ENCODE measurements at places on chromosomes 7 and 10.

GRCh38 chr7:155576416-155576815, 30.1 kb upstream of the CNPY1 start:
- DNase-seq = no peak

DNA sequence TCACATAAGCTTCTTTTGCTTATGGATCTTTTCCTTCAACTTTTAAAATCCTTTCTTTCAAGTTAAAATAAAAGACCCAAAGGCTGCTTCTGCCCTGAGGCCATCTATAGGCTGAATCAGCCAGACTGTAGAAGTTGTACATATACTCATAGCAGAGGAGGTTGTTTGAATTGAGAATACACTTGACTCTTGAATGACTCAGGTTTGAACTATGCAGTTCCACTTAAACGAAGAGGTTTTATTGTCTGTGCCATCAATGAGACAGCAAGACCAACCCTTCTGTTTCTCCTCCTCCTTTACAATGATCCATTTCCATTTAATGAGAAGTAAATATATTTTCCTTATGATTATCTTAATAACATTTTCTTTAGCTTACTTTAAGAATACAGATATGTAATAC, 5.8 kb downstream of the ZNF365 start:
- DNase-seq = no peak

GRCh38 chr7:50855526-50855925, 72.8 kb upstream of the GRB10 start:
- no peak for DNase-seq

DNA sequence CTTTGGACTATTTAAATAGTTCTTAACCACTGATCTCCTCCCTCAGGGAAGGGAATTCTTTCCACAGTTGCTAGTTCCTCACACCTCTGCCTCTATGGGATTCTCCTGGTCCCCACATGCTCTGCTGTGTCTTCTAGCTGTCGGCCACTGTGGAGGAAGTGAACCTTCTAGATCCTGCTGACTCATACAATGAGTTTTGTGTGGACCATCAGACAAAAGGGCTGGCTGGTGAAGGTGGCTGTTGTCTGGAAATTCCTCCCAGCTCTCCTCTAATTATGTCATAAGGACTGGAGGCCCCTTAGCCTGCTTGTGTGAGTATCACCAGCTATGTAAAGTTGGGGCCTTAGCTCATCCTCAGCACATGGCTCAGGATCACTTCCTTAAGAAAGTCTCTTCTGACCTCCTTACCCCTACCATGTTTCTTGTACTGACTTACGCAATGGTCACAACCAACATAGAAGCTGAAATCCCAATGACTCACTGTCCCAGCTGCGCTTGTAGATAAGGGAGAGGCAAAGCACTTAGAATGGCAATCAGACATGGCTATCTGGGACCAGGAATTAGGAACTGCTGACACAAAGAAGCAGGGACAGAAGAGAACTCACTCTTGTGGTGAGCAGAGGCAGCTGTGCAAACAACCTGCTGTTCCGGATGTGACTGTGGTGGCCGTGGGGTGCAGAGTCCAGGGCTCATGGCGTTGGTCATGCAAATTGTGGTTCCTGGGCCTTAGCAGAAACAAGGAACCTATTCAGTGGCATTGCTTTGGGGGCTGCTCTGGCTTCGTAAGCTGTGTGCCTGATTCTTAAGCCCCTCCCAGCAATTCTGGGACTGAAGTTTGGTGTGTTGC, 2.5 kb upstream of the MACC1 start:
- DNase-seq = no peak

GRCh38 chr10:127303746-127304145, 107.4 kb upstream of the INSYN2A start:
- no peak for DNase-seq

GRCh38 chr7:80622541-80622940, 15.9 kb upstream of the CD36 start:
- DNase-seq = no peak

GRCh38 chr10:118330295-118331076, 11.6 kb downstream of the FAM204A start:
- no peak for DNase-seq

GRCh38 chr7:44967571-44968446, 11.0 kb downstream of the MYO1G start:
- peak; percentile 73 for DNase-seq

DNA sequence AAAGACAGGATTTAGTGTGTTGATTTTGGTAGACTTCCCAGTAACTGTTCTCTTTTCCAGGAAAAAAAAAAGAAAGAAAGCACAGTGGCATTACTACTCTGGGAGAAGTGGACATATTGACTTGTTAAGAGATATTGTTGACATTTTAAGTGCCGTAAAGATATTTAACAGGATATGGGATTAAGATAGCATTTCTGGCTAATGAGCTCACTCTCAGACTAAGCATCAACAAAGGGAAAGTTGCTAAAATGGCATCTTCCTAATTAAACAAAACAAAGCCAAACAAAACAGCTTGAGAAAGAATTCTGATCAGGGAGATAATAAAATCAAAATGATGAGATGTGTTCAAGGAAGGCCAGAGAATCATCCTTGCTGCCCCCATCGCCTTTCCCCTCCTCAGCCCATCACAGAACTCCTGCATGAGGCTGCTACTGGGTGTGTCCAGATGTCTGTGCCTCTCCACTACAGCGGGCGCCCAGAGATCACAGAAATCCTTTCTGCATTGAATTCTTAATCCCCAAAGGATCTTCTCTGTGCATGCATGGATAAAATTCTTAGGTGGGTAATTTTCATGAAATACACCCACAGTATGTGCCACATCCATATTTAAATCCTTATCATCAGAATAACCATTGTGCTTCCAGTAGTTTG, 270.5 kb downstream of the POU6F2 start:
- DNase-seq = no peak

DNA sequence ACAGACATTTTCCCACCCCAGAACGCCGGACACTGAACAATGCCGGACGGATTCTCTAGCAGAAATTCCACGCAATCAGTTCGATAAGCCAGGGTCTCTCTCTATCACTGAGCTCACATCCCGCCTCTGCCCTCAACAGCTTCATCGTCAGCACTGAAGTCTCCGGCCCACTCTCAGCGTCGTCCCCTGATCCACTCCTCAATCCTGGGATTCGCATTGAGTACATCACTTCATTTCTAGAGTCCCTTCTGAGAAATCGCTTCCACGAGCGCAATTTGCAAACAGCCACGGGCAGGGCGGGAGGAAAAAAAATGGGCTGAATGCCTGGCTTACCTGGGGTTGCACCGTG, 365 bp downstream of the YME1L1 start:
- DNase-seq = no peak

GRCh38 chr10:80718024-80718423, 180.3 kb downstream of the SH2D4B start:
- no peak for DNase-seq

- DNase-seq = no peak
These were observed 80.4 kb downstream of the MICALL2 start for GRCh38 chr7:1378610-1379601.

- peak; percentile 63 for DNase-seq
These were observed 194.3 kb downstream of the ZMYND11 start for GRCh38 chr10:329361-330099.

DNA sequence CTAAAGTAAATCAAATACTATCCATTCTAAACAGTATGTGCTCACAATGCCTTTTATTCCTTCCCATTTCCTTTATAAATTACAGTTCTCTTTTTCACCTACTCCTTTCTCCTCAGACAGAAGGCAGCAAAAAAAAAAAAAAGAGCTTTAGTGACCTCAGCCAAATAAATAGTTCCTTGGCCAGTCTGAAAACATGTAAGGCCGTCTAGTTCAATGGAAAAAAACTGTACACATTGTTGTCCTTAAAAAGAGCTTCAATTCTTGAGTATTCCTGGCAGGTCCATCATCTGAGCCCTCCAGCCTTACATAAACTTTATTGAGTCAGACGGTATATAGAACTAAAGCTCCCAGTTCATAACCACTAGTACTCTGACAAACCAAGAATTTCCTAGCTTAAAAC, 185.4 kb downstream of the CACNA2D1 start:
- no peak for DNase-seq

- no peak for DNase-seq
These were observed 588.6 kb downstream of the NRG3 start for GRCh38 chr10:82463614-82464013.

GRCh38 chr7:37408291-37409228, 40.1 kb downstream of the ELMO1 start:
- DNase-seq = no peak

GRCh38 chr7:83819911-83820310, 171.0 kb upstream of the SEMA3E start:
- no peak for DNase-seq

- DNase-seq = no peak
These were observed 381.1 kb downstream of the SDK1 start for GRCh38 chr7:3682028-3682710.

- no peak for DNase-seq
These were observed 196.1 kb downstream of the NXPH1 start for GRCh38 chr7:8629504-8629903.

GRCh38 chr10:34906067-34906965, 91.2 kb upstream of the PARD3 start:
- peak; percentile 74 for DNase-seq

- no peak for DNase-seq
These were observed 607.7 kb upstream of the FOXK1 start for GRCh38 chr7:4074407-4074806.

DNA sequence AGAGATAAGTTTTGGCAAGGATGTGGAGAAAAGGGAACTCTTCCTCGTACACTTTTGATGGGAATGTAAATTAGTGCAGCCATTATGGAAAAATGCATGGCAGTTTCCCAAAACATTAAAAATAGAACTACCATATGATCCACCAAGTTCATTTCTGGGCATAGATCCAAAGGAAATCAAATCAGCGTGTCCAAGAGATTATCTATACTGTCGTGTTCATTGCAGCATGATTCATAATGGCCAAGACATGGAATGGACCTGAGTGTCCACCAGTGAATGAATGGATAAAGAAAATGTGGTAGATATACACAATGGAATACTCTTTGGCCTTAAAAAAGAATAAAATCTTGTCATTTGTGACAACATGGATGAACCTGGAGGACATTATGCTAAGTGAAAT, 70.3 kb upstream of the RSU1 start:
- DNase-seq = no peak

GRCh38 chr7:141665208-141666035, 36.5 kb downstream of the DENND11 start:
- DNase-seq = no peak

DNA sequence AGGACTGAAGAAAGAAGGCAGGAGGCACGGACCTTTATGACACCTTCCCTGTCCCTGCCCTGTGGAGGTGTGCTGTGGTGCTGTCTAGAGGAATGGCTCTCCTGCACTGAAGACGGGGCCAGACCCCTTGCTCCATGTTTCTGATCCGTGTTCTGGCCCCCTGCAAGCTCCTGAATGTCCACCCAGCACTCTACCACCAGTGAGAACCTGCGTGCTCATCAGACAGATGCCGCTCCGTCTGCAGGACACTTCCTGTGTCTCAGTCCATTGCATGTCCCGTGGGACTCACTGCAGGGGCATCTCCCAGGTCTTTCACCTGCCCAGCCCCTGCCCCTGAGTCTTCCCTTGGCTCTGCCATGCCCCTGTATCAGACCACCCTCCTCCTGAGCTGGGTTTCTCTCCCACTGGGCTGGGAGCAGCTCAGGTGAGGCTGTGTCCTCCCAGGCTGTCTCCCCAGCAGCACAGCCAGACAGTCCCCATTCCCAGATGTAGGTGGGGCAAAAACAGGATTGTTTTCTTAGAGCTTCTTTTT, 278.3 kb upstream of the ZNF32 start:
- DNase-seq = no peak

DNA sequence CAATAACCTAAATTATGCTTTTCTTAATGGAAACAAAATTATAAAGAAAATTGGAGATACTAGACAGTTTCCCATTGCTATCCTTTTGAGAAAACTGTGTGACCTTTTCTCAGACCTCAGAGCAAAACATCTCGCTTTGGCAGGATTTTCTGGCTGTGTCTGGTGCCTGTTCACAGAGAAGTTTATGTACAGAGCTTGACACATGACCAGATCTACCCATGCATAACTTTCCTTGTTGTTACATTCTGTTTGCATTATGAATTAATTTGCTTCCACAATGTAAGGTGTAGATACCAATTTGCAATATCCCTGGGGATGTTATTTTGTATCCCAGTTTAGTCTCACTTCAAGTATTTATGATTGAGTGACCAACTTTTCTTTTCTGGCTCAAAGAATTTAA, 565.0 kb downstream of the XPNPEP1 start:
- no peak for DNase-seq

- DNase-seq = no peak
These were observed 13.9 kb downstream of the ZRANB1 start for GRCh38 chr10:124955868-124956267.

GRCh38 chr7:2698581-2699288, 10.7 kb downstream of the AMZ1 start:
- DNase-seq = no peak

DNA sequence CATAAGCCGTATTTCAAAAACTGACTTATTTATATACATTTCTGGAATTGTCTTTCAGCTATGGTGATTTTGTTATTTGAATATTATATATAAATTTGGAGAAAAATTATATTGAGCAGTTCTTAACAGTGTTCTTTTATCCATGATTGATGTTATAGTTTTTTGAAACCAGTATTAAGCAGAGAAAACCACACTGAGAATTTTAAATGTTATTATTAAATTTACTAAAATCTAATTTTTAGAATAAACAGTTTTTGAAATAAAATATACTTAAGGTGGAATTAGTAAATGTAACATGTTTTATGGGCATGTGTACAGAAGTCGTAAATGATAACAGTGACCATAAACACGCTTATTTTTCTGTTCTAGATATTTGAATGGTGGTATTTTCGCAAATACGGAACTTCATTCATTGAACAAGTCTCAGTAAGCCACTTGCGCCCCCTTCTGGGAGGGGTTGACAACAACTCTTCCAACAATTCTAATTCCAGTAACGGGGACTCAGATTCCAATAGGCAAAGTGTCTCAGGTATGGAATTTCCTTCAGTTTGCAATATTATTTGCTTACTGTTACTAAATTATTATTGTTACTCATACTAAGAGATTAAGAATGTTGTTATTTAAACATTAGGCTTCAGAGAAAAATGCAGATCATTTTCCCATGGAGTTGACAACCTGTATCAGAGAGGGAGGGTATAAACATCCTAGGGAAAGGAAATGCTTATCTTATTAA, 166.1 kb downstream of the ST7 start:
- peak; percentile 54 for DNase-seq

- DNase-seq = no peak
These were observed 334.3 kb downstream of the CACNA2D1 start for GRCh38 chr7:82109288-82109687.

DNA sequence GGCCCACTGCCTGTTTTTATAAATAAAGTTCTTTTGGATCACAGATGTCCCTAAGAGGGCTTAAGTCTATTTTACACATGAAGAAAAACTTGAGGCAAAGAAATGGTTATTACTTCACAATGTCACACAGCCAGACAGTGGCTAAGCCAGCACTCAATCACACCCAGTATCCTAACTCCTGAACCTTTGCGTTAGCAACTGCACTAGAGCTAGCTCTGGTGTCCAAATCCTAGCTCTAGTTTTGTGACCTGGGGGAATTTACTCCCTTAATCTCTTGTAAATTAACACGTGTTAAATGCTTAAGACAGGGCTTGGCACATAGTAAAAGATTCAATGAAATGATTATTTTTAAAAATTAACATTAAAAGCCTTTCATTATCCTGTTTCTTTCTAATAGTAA, 49.0 kb upstream of the TPK1 start:
- no peak for DNase-seq

GRCh38 chr10:72735288-72735936, 43.5 kb downstream of the MCU start:
- DNase-seq = no peak

Data from iPS-NIHi11 (cell line).